Stimulated activated CD4-positive, alpha-beta T cell treated with anti-CD3 and anti-CD28 coated beads, Interleukin-15, amount 100 ng/mL, for 1 hour (primary cell): ENCODE measurements at places on chromosomes 5 and 9.

DNA sequence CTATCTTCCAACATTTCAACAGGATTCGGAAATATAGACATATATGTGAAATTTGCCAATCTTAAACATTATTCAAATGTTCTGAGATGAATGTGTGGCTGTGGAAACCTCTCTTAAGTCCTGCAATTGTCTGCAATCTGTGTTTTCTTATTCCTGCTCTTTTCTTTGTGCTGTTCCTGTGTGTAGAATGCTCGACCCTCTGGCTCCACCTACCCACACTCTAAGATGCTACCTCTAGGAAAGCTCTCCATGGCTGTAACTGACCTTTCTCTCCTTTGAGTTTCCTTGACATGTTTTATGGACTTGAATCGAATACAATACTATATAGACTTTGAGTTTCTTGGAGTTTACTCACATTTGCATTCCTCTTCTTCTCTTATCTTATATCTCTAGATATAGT lies 120.6 kb upstream of the ASTN2 start:
- DNase-seq, result no peak

- no peak for DNase-seq
Observed at GRCh38 chr5:176894298-176894697, 4.8 kb downstream of the HK3 start.

DNA sequence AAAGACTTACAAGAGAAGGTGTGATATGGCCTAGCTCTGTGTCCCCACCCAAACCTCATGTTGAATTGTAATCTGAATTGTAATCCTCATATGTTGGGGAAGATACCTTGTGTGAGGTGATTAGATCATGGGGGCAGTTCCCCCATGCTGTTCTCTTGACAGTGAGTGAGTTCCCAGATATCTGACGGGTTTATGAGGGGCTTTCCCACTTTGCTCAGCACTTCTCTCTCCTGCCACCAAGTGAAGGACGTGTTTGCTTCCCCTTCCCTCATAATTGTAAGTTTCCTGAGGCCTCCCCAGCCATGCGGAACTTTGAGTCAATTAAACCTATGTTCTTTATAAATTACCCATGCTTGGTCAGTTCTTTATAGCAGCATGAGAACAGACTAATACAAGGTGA lies 49.0 kb downstream of the CDO1 start:
- no peak for DNase-seq

- DNase-seq, result no peak
Observed at GRCh38 chr5:56422076-56422762, 189.1 kb upstream of the ANKRD55 start.

DNA sequence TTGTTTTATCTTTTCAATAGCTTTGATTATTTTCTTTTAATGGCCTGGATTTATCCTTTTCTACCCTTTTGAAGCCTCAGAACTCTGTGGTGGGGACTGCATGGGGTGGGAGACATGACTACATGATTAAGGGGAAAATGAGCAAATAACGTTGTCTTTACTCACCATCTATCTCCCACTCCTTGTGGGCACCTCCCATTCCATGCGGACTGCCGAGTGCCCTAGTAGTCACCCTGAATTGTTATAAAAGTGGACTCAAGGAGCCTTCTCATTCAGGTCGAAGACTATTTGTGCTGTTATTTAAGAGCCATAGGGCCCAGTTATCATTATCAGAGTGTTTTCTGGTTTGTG lies 281.8 kb downstream of the MLLT3 start:
- DNase-seq, result no peak

- DNase-seq, result no peak
Observed at GRCh38 chr9:14336244-14336643, 22.3 kb upstream of the NFIB start.

- DNase-seq, result no peak
Observed at GRCh38 chr9:93654351-93654961, 78.1 kb downstream of the PHF2 start.

- no peak for DNase-seq
Observed at GRCh38 chr5:139177809-139178588, 20.2 kb downstream of the SIL1 start.

- DNase-seq, result no peak
Observed at GRCh38 chr9:8489835-8490234, 690.3 kb upstream of the DMAC1 start.

GRCh38 chr9:93546356-93546755 lies 30.0 kb upstream of the PHF2 start:
- DNase-seq, result no peak

- DNase-seq, result no peak
Observed at GRCh38 chr5:96968074-96968473, 32.2 kb downstream of the LNPEP start.

DNA sequence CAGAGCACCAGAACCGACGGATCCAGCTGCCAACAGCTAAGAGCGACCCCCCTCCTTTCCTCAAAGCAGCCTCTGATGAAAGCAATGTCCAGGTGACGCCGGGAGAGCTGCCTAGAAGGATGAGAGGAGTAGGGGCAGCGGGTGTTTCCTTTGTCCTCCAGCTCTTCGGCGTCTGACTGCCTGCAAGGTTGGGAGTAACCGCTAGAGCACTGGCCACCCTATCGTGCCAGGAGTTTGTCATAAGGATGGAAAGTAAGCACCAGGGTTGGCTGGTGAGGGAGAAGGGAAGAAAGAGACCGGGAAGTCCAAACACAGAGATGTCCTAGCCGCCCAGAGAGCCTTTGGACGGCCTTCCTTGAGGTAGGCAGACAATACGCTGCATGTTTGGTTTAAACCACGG lies 10.8 kb downstream of the MRPL36 start:
- DNase-seq, result no peak

GRCh38 chr9:91844701-91845291 lies 105.2 kb downstream of the ROR2 start:
- DNase-seq, result no peak

DNA sequence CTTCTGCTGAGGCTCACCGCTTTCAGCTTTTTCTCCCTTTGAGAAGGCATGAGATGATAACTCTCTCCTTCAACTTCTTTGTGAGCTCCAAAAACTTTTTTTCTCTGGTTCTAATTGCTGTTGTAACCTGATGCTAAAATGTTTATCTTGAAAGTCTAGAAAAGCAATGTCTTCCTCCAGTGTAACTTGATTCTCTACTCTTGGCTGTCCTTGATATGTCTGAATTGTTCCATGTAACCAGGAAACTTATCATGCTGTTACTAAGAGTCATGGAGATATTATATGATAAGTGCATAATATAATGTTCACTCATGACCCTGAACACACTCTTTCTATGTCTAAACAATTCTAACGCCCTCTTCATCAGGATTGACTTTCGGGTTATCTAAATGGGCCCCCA lies 128.0 kb upstream of the ABCA1 start:
- no peak for DNase-seq

- DNase-seq, result no peak
Observed at GRCh38 chr9:26535151-26535550, 357.5 kb downstream of the CAAP1 start.

DNA sequence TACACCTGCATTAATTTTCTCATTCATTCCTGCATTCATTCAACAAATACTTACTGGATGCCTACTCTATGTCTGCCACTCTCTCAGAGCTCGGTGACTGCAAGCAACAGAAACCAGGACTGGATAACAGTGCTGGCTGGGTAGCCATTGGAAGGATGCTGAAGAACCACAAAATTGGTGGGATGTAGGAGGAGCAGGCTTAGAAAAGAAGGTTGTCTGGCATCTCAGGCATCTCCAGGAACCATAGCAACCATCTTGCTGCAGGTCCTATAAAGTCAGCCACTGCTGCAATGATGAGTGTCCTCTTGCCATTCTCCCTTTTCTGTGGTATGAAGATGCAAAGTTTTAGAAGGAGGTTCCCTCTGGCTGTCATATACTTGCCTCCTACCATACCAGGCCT lies 168.6 kb downstream of the FGF18 start:
- DNase-seq, result no peak

- DNase-seq, result no peak
Observed at GRCh38 chr5:42514754-42515153, 91.5 kb downstream of the GHR start.

DNA sequence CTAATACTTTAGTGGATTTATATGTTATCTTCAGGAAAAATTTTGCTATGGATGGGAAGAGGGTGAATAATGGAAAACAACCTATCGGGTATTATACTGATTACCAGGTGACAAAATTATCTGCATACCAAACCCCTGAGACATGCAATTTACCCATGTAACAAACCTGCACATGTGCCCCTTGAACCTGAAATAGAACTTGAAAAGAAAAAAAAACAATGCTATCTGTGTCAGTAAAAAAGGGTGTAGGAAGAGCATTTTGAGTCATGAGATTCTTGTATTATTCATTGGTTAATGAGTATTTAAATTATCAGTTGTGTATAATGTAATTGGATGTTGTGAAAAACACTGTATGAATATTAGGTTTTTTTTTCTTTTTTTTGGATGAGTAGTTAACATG lies 75.4 kb downstream of the PRR16 start:
- no peak for DNase-seq

DNA sequence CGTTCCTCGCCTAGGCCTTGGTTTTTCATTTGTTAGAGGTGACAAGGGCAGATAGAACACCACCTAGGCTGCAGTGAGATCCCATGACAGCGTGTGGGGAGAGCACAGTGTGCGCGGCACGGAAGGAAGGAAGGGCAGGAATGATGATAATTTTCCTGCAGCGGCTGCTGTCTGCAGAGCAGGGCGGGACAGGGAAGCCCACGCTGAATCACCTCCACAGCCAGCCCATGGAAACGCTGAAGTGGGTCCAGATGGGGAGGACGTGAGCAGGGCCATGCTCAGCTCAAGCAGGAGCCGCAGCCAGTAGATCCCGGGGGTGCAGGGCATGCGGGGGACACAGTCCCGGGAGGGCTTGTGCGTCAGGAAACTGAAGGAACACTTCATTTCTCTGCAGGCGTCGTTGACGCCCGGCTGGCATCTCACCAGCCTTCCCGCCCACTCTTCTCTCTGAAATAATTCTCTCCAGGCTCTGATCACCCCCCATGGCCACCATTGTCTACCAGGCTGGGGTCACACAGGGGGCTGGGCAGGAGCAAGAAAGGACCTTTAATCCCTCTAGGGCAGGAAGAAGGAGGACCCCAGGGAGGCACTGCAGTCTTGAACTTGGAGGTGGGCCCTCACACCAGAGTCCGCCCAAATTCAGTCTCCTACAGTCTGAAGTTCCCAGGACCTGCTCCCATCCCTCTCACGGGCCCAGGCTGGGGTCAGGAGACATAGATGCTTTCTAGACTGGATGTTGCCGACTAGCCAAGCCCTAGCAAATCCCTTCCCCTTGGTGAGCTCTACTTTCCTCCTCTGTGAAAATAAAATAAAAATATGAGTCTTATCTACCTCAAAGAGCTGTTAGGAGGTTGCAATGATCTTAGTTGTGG lies 20.9 kb upstream of the SYNPO start:
- no peak for DNase-seq

GRCh38 chr9:8852301-8852864 lies 1052.8 kb upstream of the DMAC1 start:
- DNase-seq, result no peak
